ENCODE measurements at places on chromosomes 11 and 22.

DNA sequence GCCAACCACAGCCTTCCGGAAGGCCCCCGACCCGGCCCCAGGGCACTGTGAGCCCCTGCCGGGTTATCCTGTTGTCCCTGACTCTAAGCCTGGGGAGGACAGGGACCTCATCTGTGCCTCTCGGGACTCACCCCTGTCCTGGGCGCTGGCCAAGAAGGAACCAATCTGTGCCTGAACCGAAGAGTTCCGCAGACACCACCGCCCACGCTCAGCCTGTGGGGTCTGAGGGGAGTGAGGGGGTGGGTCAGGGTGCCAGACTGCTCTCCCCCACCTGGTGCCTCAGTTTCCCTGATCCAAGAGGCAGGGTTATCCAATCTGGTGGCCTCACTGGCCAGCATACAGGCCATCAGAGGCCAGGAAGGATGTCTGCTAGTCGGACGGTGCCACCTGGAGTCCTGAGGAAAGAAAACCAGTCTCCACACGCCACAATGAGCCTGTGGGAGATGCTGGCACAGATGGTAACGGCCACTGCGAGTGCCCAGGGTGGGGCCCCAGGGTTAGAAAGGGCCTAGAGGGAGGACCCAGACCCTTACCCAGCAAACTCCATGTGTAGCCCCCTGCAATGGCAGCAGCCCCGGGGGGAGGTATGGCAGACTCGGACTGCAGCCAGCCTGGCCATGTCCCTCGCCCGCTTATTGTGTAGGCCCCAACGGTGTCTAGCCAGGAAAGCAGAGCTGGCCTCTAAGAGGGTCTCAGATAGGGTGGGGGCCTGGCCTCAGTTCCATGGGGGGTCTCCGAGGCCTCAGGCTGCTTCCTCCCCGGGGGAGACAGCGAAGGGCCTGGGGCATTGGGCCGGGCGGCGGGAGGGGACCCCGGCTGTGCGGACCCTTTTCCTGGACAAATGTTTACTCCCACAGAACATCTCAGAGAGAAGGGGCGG is 827 bp upstream of the TNNT3 start:
- DNase-seq: no peak

DNA sequence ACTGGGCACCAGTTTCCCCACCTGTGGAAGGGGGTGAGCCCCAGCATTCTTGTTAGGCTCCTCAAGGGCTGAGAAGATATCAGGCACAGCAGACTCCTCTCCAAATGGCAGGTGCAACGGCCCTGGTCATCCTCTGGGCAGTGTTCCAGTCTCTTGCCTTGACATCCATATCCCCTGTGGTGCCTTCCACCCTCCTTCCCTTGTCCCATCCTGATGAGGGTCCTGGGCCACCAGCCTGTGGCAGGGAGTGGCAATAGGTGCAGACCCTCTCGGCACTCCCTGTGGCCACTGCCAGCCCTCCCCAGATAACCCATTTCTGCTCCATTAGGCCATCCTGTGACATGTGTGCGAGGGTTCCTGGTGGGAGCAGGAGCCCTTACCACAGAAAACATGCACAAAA is 78.8 kb upstream of the NECTIN1 start:
- no peak for DNase-seq

- no peak for DNase-seq
Observed at GRCh38 chr11:63793161-63793560, 20.1 kb upstream of the SPINDOC start.

- peak; percentile 47 for DNase-seq
Observed at GRCh38 chr11:117226388-117227385, 5.2 kb downstream of the PCSK7 start.

DNA sequence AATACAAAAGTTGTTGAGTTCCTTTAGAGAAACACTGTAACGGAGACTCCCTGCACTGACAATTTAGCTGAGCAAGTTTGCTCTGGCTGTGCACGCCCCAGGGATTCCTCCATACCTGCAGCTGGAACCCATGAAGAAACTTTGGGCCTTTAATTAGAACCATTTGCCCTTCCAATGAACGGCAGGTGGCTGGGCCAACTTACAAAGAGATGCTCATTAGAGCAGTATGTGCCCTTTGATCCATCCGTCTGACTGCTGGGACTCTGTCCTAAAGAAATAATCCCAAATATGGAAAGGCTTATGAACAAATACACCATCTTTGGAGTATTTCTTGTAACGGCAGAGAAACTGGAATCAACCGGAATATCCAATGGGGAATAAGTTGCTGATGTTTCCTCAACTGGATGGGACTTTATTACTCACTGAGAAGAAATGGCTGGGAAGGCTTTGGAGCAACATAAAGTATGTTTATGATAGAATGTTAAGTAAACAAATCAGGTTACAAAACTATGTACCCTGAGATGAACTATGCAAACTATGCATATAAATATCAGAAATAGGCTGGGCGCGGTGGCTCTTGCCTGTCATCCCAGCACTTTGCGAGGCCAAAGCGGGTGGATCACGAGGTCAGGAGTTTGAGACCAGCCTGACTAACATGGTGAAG is 24.4 kb upstream of the FBLN1 start:
- DNase-seq: no peak

DNA sequence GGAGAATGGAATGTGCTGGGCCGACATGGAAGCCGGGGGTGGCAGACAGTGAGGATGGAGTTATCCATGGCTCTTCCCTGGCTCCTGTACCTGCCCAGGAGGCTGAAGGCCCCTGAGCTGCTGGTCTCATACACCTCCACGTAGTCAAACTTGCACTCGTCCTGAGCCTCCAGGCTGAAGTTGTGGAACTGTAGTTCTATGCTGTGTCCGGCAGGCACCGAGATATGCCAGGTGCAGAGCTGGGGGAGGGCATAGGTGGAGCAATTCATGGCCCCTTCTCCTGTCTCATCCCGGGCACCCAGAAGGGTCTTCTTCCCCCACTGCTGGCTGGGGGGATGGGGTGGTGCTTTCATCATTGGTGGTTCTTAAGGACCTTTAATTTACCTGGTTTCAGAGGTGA is 2.8 kb downstream of the MFRP start:
- DNase-seq: no peak

- no peak for DNase-seq
Observed at GRCh38 chr11:121688860-121689614, 236.3 kb upstream of the SORL1-AS1 start.

- DNase-seq: no peak
Observed at GRCh38 chr22:43889201-43889859, 2.5 kb downstream of the PNPLA5 start.

DNA sequence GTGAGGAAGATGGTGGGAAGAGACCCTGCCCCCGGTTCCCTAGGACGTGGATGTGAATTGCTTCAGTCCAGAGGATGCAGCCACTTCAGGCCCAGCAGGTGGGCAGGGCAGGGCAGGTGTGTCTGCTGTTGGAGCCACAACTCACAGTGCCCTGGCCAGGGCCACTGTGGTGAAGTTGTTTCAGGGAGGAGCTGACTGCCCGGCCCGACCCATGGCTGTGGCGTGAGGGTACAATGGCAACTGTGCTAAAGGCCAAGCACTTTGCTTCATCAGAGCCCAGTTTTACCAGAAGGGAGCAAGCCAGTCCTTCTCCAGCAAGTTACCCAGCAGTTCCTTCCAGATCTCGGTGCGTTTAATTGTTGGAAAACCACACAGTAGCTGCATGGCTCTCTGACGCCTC is 1174.4 kb downstream of the BRD1 start:
- no peak for DNase-seq

DNA sequence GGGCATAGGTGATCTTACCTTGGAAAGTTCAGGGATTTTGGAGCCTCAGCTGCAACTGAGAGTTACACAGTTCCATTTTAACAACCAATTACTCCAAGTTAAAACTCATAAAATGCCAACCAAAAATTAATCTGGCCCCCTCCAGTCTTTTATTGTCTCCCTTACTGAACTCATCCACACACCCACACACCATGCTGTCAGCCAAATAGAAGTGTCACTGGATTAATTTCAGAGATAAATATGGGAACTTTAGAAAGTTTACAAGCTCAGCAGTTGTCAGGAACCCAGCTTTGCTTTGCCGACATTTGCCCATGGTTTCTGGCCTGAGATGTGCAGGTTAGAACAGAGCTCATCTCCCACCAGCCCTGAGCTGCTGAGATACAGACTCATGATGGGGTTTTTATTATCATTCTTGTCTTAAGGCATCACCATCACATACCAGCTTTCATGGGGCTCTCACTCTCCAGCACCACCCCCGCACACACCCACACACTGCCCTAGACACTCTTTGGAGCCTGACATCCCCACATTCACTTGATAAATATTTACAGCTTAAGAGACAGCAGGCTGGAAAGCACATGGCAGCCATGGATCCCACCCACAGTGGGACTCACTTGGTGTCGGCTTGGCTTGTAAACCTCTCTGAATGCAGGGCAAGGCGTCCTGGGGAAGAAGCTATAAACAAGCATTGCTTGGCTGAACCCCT is 23.7 kb upstream of the CTR9 start:
- DNase-seq: no peak

- DNase-seq: no peak
Observed at GRCh38 chr11:63999349-64000025, 13.2 kb downstream of the OTUB1 start.

- peak; percentile 78 for DNase-seq
Observed at GRCh38 chr22:20748731-20749428, 25.0 kb upstream of the SERPIND1 start.

GRCh38 chr11:83862691-83863090 is 576.5 kb upstream of the CCDC90B start:
- no peak for DNase-seq

DNA sequence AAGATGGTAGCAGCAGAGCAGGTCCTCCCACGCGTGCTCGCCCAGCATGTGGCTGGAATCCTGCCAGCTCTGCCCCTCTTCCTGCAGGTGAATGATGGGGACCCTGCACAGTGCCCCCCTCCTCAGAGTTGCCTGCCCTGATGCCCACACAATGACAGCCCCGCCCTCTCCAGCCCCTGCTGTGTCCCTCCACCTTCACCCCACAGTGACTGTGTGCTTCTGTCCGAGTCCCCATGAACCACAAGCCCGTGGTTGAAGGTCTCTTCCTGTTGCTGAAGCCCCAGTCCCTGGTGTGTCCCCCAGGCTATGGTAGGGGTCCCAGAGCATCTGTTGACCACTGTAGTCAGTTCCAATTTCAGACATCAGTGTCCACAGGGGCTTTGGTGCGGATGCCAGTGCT is 71.0 kb downstream of the BRD1 start:
- DNase-seq: no peak

DNA sequence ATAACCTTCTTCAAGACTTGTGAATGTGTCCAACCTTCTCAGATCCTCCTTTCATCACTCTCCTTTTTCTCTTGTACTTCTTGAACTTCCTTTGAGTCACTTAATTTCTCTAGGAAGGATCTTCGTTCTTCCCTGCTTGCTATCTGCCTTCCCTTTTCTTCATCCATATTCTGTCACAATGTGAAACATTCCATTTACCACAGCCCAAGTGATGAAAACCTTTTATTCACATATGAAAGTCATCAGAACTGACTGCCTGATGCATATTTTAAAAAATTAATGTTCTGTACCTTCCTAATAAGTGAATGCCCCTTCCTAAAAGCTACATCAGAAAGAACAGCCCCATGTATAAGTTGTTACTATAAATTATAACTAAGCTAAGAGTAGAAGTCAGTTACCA is 520.4 kb upstream of the LUZP2 start:
- no peak for DNase-seq

DNA sequence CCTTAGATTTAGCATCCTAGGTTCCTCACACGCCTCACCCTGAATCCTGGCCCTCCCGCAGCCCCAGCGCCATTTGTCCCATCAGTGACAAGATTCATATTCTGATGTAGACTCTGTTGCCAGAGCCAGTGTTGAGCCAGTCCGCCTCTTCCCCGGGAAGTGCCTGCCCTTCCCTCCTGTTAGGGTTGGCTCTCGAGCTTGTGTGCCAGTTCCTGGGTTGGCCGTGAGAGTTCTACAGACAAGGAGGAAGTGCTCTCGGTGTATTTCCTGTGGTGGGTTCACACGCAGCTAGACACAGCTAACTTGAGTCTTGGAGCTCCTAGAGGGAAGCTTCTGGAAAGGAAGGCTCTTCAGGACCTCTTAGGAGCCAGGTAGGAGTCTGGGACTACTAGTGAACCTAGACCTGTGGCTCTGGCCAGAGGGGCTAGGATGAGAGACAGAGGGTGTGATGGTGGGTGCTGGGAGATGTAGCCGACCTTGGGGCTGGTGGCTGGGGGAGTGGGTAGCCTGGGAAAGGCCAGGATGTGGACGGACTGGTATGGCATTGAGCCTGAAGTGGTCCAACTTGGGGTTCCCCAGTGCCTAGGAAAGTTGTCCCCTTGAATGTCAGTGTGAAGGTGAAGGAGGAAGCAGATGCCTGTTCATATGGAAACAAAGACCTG is at the start of gene IL18BP:
Gene IL18BP (plus strand): TSS at position 261 of the 662 bp plus-strand sequence. CDS start 1,076 bp downstream, outside the sequence.
- no peak for DNase-seq

GRCh38 chr22:48941033-48941902 is 886.4 kb downstream of the BRD1 start:
- no peak for DNase-seq

- DNase-seq: no peak
Observed at GRCh38 chr22:33112580-33112979, 54.4 kb upstream of the SYN3 start.

DNA sequence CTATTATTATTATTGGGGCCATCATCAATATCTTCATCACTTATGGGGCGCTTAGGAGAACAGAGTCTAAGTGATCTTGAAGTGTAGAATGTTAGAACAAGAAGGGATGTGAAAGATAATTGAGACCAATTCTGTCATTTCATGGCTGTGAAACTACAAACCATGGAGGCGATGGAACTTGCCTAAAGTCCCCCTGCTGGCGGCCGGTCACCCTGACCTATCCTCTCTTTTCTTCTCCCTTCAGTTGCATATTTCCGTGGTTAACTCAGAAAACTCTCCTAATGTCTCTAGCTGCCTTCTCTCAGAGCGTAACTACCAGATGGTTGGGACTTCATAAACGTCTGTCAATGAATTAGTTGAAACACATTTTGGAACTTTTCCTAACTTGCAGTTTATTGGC is 6.6 kb upstream of the OR4B1 start:
- no peak for DNase-seq
